Activated CD4-positive, alpha-beta T cell treated with anti-CD3 and anti-CD28 coated beads, Interleukin-2, amount 50 U/mL, for 4 hours (primary cell): ENCODE measurements at places on chromosomes 2 and 18.
A peak's percentile ranks its signal among the peaks of the same experiment; 100 is the strongest.

GRCh38 chr2:98691303-98691702 is 39.6 kb downstream of the MGAT4A start:
- no peak for DNase-seq

GRCh38 chr2:26169226-26169625 is 3.7 kb upstream of the GAREM2 start:
- DNase-seq = no peak

- DNase-seq = no peak
These were observed 86.6 kb upstream of the FAM237A start for GRCh38 chr2:206555721-206556120.

DNA sequence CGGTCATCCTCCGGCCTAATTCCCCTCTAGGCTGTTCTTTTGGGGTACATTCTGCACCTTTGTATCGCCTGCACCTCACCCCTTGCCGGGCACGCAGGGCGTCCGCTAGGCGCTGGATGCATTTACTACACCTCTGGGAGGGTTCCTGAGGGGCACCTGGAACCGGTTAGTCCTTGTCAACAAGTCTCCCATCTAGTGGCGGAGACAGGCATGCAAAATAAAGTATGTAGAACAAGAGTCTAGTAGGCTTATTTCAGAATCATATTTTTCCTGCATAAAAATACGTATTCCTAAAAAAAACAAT is 705 bp upstream of the TEX261 start:
- DNase-seq = peak; percentile 48

DNA sequence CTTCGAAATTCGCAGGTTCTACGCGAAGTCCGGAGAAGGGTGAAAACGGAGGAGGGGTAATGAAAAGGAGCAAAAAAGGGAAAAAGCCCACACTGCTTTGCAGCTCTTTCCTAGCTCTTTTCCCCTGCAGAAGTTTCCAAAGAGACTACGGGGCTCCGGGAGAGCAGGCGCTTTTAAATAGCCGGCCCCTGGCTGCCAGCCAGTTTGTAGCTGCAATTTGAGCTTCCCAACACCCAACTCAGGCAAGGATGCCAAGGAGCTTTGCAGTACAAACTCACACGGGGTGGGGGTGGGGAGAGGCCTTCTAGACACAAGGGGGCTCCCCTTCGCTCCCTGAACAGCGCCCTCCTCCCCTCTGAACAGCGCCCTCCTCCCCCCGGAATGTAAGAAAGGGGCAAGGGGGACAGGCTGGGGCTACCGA is at the start of gene IGFBP5:
IGFBP5 (minus strand) TSS at position 149 of the 421 bp plus-strand sequence. CDS start 774 bp downstream, outside the sequence.
- no peak for DNase-seq

- peak; percentile 12 for DNase-seq
These were observed 92.3 kb downstream of the B3GNT2 start for GRCh38 chr2:62287899-62288880.
